Effector memory CD8-positive, alpha-beta T cell (primary cell): ENCODE measurements at places on chromosomes 3 and 15.

DNA sequence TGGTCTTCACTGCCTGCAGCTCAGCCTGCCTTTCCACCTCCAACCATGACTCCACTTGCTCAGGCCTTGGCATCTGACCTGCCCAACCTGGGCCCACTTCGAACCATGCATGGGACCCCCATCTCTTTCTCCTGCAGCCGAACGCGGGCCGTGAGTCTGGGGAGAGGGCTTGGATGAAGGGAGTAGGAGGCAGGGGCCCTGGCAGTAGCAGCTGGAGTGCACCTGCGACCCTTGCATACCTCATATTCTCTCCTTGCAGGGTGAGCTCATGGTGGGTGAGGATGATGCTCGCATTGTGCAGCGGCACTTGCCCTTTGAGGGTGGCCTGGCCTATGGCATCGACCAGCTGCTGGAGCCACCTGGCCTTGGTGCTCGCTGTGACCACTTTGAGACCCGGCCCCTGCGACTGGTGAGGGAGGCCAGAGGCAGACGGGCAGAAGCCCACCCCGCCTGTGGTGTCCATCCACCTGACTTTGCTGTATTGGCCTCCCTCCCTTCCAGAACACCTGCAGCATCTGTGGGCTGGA is 13.5 kb downstream of the NT5DC2 start:
- H3K27me3 ChIP-seq = no peaks in the 10 kb centered on the region
- no peak overlapping the region for H3K27ac ChIP-seq
- H3K4me1 ChIP-seq = no peaks in the 10 kb centered on the region
- H3K36me3 ChIP-seq = no peaks in the 10 kb centered on the region
- H3K4me3 ChIP-seq = no peak overlapping the region

DNA sequence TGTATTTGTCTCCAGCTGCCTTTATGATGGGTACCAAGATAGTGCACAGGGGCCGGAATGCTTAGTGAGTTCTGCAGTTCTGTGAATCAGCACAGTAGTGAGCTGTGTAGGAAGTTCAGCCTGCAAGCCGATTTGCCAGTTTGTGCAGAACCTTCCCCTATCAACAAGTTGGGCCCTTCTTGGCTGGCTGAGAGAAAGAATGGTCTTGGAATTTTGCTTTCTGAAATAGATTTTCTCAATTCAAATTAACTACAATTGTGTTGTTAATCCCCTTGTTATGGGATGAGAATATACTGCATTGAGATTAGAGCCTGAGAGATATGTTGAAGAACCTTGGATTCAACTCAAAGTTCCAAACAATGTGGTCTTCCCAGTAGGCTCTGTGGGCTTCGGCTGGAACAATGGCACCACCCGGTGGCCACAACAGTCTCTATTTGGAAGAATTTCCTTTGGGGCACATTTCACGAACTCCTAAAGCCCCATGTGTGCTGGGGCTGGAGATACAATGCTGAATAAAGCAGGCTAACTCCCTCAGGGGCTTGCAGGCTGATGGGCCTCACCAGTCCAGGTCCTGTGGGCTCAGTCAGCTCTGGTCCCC is 59.1 kb downstream of the TRIM42 start:
- H3K36me3 ChIP-seq = no peaks in the 10 kb centered on the region
- H3K27me3 ChIP-seq = peaks cover 19% of the 10 kb centered on the region
- H3K4me1 ChIP-seq = no peaks in the 10 kb centered on the region
- no peak overlapping the region for H3K4me3 ChIP-seq
- H3K27ac ChIP-seq = no peak overlapping the region

- peak overlapping the region; percentile 52 for H3K27ac ChIP-seq
- H3K36me3 ChIP-seq = peaks cover 55% of the 10 kb centered on the region
- H3K4me1 ChIP-seq = peaks cover 8% of the 10 kb centered on the region
- H3K4me3 ChIP-seq = no peak overlapping the region
- no peaks in the 10 kb centered on the region for H3K27me3 ChIP-seq
Observed at GRCh38 chr3:124995460-124995994, 60.3 kb downstream of the HEG1 start.

DNA sequence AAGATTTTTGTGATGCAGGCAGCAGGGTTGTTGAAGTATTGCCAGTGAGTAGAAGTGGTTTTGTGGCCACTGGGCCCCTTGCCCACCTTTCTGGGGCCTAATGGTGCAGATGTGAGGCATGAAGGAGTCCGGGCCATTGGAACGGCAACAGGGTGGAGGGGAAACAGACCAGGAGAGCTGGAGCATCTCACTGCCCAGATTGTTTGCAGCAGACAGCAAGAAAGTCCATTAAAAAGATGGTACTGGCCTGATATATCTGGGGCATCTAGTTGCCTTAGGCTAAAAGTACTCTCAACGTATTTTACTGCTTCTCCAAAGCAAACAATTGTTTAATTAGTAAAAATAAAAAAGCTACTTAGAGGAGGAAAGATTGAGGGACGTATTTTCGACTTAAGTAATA is 298.4 kb downstream of the SATB1 start:
- peaks cover 8% of the 10 kb centered on the region for H3K27me3 ChIP-seq
- no peaks in the 10 kb centered on the region for H3K4me1 ChIP-seq
- H3K27ac ChIP-seq = no peak overlapping the region
- no peak overlapping the region for H3K4me3 ChIP-seq
- H3K36me3 ChIP-seq = no peaks in the 10 kb centered on the region
- DNase-seq = no peak

DNA sequence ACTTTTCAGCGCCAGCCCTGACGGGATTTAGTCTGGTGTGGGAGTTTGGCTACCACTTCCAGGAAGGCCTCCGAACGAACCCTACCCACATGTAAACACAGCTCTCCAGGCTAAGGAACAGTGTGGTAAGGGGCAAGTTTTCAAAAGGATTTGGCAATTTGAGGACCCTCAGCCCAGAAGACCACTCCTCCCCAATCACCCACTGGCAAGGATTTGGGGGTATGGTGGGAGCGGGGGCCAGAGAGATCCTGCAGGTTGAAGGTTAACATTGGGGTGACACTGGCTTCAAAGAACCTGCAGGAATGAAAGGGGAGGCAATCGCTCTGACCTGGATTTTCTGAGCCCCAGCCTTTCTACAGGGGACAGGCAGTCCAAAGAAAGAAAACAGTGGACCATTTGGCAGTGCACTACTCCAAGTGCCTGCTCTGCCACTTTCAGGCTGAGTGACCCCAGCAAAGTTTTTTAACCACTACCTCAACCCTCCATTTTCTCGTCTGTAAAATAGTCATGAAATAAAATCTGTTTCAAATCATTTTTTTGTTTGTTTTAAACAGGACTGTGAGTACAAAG is 34.5 kb downstream of the ZIC4 start:
- H3K36me3 ChIP-seq = no peaks in the 10 kb centered on the region
- no peak overlapping the region for H3K27ac ChIP-seq
- H3K4me1 ChIP-seq = no peaks in the 10 kb centered on the region
- no peak for DNase-seq

GRCh38 chr3:34200576-34200975 is 402.1 kb downstream of the PDCD6IP start:
- no peak for DNase-seq
- H3K27me3 ChIP-seq = no peaks in the 10 kb centered on the region
- H3K4me1 ChIP-seq = no peaks in the 10 kb centered on the region

- no peak overlapping the region for H3K27ac ChIP-seq
- H3K4me1 ChIP-seq = no peaks in the 10 kb centered on the region
- peaks cover 26% of the 10 kb centered on the region for H3K27me3 ChIP-seq
- no peak overlapping the region for H3K4me3 ChIP-seq
Observed at GRCh38 chr3:39025222-39025970, 26.3 kb downstream of the SCN11A start.

DNA sequence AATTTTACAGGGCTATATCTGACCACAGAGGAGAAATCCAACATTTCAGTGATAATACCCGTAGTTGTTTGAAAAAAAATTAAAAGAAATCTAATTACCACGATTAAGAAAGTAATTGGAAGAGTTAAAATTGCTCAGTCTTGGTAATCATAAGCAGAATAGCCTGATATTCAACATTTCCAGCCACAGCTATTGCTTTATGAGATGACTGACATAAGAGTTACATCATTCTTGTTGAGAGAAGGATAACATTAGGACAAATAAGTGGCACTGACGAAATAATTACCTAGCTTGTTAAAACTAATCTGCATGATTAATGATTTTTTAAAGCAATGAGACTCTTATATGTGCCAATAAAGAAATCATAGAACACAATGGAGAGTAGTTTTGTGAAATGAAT is 825.0 kb upstream of the GBE1 start:
- no peak overlapping the region for H3K4me3 ChIP-seq
- H3K27me3 ChIP-seq = no peaks in the 10 kb centered on the region
- no peaks in the 10 kb centered on the region for H3K4me1 ChIP-seq

- DNase-seq = no peak
- peaks cover 20% of the 10 kb centered on the region for H3K36me3 ChIP-seq
- no peaks in the 10 kb centered on the region for H3K4me1 ChIP-seq
- no peaks in the 10 kb centered on the region for H3K27me3 ChIP-seq
Observed at GRCh38 chr3:58141766-58142345, 68.9 kb downstream of the DNASE1L3 start.

- peak; percentile 15 for DNase-seq
- H3K4me3 ChIP-seq = peak overlapping the region; percentile 65
- H3K27ac ChIP-seq = peak overlapping the region; percentile 93
- peaks cover 15% of the 10 kb centered on the region for H3K4me1 ChIP-seq
Observed at GRCh38 chr3:151276687-151277042, 1.7 kb downstream of the P2RY14 start.

DNA sequence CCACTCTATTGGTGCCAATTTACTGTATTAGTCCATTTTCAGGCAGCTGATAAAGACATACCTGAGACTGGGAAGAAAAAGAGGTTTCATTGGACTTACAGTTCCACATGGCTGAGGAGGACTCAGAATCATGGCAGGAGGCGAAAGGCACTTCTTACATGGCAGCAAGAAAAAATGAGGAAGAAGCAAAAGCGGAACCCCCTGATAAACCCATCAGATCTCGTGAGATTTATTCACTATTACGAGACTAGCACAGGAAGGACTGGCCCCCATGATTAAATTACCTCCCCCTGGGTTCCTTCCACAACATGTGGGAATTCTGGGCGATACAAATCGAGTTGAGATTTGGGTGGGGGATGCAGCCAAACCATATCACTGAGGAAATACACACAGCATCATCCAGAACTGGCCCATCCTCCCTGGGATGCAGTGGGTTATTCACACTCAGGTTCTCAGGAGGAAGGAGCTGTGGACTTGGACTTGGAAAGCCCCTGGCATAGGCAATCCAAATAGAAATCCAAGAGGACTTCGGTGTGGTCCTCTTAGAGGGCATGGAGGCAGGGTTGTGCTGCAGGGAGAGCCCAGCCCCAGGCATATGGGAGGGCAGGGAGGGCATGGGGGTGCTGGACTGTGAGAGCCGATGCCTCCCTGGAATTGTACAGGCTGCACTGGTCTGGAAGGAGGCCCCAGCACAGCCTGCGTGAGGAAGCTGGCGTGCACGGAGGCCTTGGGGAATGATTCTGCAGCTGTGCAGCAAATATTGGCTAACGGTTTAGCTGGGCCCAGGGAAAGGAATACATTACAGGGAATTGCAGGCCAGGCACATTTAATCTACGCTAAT is 62.9 kb downstream of the EFCAB12 start:
- DNase-seq = no peak
- H3K27me3 ChIP-seq = no peaks in the 10 kb centered on the region
- H3K27ac ChIP-seq = no peak overlapping the region
- no peaks in the 10 kb centered on the region for H3K36me3 ChIP-seq
- H3K4me3 ChIP-seq = no peak overlapping the region

DNA sequence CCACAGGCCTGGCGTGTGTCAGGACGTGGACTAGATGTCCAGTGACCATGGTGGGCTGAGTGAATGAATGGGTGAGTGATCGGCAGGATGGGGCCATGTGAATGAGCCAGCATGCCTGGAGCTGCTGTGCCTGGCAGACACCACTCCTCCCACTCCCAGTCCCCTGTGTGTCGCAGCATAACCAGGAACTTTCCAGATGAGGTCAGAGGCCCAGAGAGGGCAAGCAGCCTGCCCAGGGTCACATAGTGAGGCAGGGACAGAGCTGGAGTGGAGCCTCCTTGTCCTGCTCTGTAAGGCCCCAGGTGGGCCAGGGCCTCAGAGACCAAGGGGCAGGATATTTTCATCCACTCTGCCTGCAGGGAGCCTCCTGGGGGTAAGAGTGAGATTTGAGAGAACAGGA is 6.4 kb downstream of the IQSEC1 start:
- H3K4me1 ChIP-seq = peaks cover 43% of the 10 kb centered on the region
- H3K27ac ChIP-seq = peak overlapping the region; percentile 54
- no peaks in the 10 kb centered on the region for H3K27me3 ChIP-seq
- H3K4me3 ChIP-seq = no peak overlapping the region

DNA sequence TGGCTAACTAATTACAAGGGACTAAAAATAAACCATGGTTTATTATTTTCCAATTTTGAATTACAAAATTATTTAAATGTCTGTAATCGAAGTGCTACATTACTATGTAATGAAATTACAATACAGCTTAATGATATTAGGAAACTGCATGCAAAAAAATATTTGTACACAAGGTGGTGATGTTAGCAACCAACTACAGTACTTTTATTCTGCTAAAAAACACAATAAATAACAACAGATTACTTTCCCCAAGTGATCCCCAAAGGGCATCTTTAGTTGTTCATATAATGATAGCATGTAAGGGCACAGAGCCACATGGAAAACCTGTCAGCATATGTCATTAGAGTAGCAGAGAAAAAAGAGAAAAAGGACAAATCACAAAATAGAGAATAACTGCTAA is 147.5 kb upstream of the SOX2 start:
- no peaks in the 10 kb centered on the region for H3K36me3 ChIP-seq
- H3K4me3 ChIP-seq = no peak overlapping the region
- H3K27ac ChIP-seq = no peak overlapping the region
- H3K27me3 ChIP-seq = no peaks in the 10 kb centered on the region
- no peak for DNase-seq

GRCh38 chr3:138348754-138349739 is 668 bp downstream of the MRAS start:
- H3K4me1 ChIP-seq = peaks cover 6% of the 10 kb centered on the region
- no peak overlapping the region for H3K4me3 ChIP-seq
- H3K27me3 ChIP-seq = peaks cover 43% of the 10 kb centered on the region
- no peaks in the 10 kb centered on the region for H3K36me3 ChIP-seq

DNA sequence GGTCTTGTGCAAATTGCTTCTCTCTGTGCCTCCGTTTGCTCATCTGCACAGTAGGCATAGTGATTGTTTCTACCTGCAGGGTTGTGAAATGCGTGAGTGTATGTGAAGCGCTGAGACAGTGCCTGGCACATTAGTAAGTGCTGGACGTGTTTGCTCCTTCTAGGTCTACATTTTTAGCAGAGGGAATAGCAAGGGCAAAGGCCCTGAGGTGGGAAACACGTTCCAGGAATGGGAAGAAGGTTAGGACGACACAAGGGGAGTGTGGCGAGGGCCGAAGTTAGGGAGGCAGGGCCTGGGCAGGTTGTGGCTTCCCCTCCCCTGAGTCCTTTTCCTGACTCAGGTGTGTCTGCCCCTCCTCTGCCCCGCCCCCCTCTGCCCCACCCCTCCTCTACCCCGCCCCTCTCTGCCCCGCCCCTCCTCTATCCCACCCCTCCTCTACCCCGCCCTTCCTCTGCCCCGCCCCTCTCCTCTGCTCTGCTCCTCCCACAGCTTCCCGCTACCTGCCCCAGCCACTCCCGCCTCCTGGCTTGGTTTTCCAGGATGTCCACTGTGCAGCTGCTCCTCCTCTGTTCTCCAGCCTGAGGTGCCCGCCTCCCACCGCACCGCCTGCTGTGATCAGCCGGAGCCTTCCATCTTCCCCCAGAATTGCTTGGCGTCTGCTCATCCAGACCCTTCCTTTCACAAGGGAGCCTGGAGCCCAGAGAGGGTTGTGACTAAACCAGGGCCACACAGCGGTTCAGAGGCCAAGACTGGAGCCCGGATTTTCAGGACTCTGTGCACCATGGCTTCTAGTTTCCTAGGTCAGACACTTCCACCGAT is 31.1 kb upstream of the SMAD6 start:
- no peak for DNase-seq
- H3K27ac ChIP-seq = no peak overlapping the region
- peaks cover 3% of the 10 kb centered on the region for H3K4me1 ChIP-seq
- H3K4me3 ChIP-seq = no peak overlapping the region
